HFFc6 (cell line): ENCODE measurements at places on chromosomes 5 and 9. TPM values are rescaled to one million over a fixed set of nuclear protein-coding genes. Genes with fewer than 3 reads are reported as not detected.

LAMC3 gene
- not detected in 2 replicates for total RNA-seq

PCDHA10 gene
- total RNA-seq: not detected in 3 replicates

IFNB1 gene
- not detected in 3 replicates for total RNA-seq

SNAPC3 gene
- 36.3 to 41.2 TPM (median 40.6 TPM) in 3 replicates for total RNA-seq

CD274 gene
- 11.5 to 16.1 TPM (median 14.1 TPM) in 3 replicates for total RNA-seq

ARHGEF28 gene
- 7.8 to 11.1 TPM (median 8.2 TPM) in 3 replicates for total RNA-seq

GCNT1 gene
- total RNA-seq: 18.2 to 26.2 TPM (median 18.5 TPM) in 3 replicates

NTRK2 gene
- total RNA-seq: 0.29 to 0.74 TPM (median 0.51 TPM) in 3 replicates

DNA sequence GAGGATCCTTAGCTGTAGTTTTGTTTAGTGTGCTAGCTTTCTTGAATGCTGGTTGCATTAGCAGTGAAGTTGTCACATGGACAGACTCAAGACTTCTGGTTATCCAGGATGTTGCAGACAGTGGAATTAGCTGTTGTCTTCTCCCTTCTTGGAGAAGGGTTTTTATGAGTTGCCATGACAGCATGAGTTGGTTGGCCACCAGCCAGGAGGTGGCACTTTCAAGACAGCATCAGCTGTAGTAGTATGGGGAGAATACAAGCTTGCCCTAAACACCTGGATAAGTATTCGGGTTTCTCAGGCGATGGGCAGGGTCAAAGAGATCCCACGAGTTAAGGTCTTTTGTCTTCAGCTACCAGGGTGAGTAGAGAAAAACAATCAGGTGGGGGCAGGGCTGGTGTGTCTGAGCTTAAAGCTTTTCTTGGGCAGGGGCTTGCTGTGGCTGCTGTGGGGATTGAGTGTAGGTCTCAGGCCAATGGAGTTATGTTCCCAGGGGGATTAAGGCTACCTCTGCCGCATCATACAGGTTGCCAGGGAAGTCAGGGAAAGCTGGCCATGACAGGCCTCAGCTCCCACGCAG lies 7.7 kb upstream of the C5orf47 start:
- peak; percentile 18 for DNase-seq
- no peaks in the 10 kb centered on the region for H3K36me3 ChIP-seq
- peaks cover 26% of the 10 kb centered on the region for H3K27me3 ChIP-seq
- H3K4me1 ChIP-seq: no peaks in the 10 kb centered on the region
- no peak overlapping the region for H3K27ac ChIP-seq

DNA sequence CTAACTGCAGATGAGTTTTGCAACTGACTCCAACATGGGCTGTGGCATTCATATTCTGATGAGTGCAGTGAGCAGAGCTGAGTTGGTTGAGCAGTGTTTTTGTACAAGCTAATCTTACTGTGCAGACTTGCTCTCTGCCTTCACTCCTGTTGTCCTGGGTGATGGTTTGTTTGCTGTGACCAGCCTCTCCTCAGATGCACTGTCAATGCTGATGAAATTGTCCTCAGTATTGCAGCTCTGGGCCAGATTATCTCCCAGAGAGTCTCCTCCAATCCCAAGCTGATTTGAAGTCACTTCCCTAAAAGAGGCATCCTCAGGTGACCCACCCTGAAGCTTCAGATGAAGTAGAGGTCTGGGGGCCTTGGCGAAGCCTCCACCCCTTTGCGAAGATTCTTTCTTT lies 581.8 kb downstream of the ACTL7B start:
- no peak overlapping the region for H3K27ac ChIP-seq
- H3K4me1 ChIP-seq: peaks cover 23% of the 10 kb centered on the region
- H3K4me3 ChIP-seq: no peak overlapping the region
- DNase-seq: no peak
- H3K36me3 ChIP-seq: no peaks in the 10 kb centered on the region

- H3K27ac ChIP-seq: no peak overlapping the region
- H3K36me3 ChIP-seq: 0 out of 2 replicates have a peak, but pooled peaks cover 4% of the 10 kb centered on the region
- no peak overlapping the region for H3K4me3 ChIP-seq
- H3K4me1 ChIP-seq: no peaks in the 10 kb centered on the region
Observed at GRCh38 chr5:165143741-165144140, 1638.3 kb downstream of the MAT2B start.

DNA sequence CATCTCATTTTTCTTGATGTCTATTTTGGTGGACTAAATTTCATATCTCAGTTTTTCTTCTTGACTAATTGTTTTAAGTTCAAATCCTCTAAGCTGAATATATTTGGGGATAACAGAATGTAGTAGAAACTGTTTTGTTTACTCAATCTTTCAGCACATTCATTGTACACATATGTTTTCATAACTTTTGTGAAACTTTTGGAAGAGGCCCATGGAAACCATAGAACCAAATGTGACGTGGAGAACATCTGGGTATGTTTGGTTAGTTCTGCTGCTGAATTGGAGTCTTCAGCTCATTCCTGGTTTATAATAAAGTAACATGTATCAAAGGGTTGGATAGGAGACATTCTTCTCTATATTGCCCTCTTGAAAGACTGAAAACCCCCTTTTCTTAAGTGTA lies 88.4 kb downstream of the CCDC171 start:
- H3K27me3 ChIP-seq: peaks cover 2% of the 10 kb centered on the region; the same call in 1 of the 2 replicates
- H3K36me3 ChIP-seq: no peaks in the 10 kb centered on the region
- no peak for DNase-seq
- H3K4me1 ChIP-seq: no peaks in the 10 kb centered on the region

DNA sequence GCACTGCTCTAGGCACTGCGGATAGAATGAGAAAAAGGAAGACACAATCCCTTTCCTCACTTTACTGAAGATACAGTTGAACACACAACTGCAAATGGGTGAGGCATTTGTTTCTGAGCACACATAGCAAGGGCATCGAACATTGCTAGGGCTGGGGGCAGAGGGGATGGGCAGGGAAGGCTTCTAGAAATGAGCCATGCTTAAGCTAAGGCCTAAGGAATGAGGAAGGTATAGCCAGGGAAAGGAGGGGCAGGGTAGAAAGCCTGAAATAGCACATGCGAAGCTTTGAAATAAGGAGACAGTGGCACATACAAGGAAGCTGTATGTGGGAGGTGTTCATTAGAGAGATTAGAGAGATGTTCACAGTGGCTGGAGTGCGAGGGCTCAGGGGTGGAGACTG lies 92.7 kb downstream of the KIF4B start:
- no peaks in the 10 kb centered on the region for H3K36me3 ChIP-seq
- peaks cover 11% of the 10 kb centered on the region for H3K4me1 ChIP-seq
- H3K4me3 ChIP-seq: no peak overlapping the region
- H3K27me3 ChIP-seq: peaks cover 8% of the 10 kb centered on the region
- DNase-seq: no peak

GRCh38 chr5:77866198-77866597 lies 90.1 kb upstream of the TBCA start:
- H3K36me3 ChIP-seq: no peaks in the 10 kb centered on the region
- no peak overlapping the region for H3K27ac ChIP-seq
- peaks cover 31% of the 10 kb centered on the region for H3K27me3 ChIP-seq
- no peak for DNase-seq

- no peak for DNase-seq
- H3K27ac ChIP-seq: no peak overlapping the region
- no peaks in the 10 kb centered on the region; the same call in 1 of the 2 replicates for H3K36me3 ChIP-seq
- no peak overlapping the region for H3K4me3 ChIP-seq
- H3K4me1 ChIP-seq: no peaks in the 10 kb centered on the region
Observed at GRCh38 chr9:32200896-32201295, 183.5 kb upstream of the ACO1 start.

- H3K27me3 ChIP-seq: peaks cover 18% of the 10 kb centered on the region
- H3K4me3 ChIP-seq: no peak overlapping the region
- H3K4me1 ChIP-seq: no peaks in the 10 kb centered on the region
Observed at GRCh38 chr5:95272316-95272929, 12.5 kb downstream of the MCTP1 start.

GRCh38 chr5:172749881-172750633 lies 20.9 kb downstream of the DUSP1 start:
- H3K4me1 ChIP-seq: peaks cover 9% of the 10 kb centered on the region; the same call in 1 of the 2 replicates
- peaks cover 20% of the 10 kb centered on the region for H3K36me3 ChIP-seq
- H3K27me3 ChIP-seq: peaks cover 6% of the 10 kb centered on the region
- no peak overlapping the region for H3K27ac ChIP-seq
- no peak overlapping the region for H3K4me3 ChIP-seq
